T follicular helper cell (primary cell): ENCODE measurements at places on chromosomes 4 and X.

DNA sequence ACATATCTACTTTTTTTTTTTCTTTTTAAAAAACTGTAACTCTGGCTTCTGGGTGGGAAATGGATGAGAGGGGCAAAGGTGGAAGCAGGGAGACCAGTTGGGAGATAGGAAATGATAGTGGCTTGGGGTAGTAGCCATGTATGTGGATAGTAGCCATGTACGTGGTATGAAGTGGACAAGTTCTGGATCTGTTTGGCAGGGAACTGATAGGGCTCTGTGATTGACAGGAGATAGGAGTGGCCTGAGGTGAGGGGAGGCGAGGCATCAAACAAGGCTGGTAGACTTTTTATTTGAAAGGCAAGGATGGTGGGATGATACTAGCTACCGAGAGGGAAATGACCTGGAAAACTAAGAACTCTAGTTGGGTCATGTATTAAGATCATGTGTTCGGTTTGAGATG, 117.8 kb downstream of the AFF1 start:
- no peak for DNase-seq

DNA sequence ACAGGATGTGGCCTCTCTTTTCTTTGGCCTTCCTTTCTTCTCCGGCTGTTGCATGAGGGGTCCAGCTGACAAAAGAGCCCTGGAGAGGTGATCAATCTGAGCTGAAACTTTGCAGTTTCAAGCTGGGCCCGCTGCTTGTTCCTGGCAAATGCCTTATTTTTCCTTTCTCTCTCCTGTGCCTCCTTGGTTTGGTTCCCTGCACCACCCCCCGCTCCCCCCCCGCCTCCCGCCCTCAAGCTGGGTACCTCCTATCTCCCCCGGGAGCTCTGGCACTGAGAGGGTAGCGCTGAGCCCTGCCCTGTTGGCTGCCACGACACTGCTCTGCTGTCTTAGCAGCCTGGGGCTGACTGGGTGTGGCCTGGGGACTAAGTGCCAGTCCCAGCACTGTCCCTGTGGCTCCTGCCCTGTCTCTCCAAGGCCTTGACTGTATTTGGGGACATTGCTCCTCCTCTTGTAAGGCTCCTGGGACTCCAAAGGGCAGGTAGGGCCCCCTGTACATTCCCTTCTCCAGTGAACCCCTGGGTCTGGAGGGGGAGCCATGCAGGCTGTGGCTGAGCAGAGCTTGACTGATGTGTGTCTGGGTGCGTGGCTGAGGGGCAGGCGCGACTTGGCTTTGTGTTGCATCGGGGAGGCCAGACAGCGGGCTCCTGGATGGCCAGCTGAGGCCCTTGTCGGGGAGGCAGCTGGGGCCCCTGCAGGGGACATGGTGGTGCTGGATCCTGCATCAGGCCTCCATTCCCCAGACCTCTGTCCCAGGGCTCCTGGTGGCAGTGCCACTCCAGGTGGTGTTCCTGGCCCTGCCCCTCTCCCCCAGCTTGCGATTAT, 1.1 kb downstream of the PLXNA3 start:
- DNase-seq = no peak

- DNase-seq = no peak
Measured at GRCh38 chr4:176742211-176742610, 50.5 kb downstream of the VEGFC start.

DNA sequence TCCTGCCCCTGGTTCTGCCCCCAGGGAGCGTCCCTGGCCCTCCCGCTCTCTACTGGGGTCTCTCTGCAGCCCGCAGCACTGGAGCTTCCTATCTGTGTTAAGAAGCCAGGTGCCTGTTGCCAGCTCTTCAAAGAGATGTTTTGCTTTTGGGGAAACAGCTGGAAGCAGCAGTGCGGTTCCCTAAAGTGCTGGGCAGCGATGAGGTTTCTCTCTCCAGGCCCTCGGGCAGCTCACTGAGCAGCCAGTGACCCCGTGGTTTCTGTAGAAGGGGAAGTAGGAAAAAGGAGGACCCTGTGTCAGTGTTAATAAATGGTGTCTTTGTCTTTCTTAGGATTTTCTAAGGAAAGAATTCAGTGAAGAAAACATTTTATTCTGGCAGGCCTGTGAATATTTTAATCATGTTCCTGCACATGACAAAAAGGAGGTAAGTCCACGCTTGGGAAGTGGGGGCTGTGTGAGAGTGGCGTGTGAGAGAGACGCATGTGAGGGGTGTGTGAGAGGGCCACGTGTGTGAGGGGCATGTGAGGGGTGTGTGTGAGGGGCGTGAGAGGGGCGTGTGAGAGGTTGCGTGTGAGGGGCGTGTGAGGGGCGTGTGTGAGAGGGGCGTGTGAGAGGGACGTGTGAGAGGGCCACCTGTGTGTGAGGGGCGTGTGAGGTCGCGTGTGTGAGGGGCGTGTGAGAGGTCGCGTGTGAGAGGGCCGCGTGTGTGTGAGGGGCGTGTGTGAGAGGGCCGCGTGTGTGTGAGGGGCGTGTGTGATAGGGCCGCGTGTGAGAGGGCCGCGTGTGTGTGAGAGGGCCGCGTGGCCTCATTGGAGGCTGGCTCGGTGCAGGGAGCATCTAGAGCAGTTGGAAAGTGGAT, 27.1 kb upstream of the HGFAC start:
- DNase-seq = no peak

DNA sequence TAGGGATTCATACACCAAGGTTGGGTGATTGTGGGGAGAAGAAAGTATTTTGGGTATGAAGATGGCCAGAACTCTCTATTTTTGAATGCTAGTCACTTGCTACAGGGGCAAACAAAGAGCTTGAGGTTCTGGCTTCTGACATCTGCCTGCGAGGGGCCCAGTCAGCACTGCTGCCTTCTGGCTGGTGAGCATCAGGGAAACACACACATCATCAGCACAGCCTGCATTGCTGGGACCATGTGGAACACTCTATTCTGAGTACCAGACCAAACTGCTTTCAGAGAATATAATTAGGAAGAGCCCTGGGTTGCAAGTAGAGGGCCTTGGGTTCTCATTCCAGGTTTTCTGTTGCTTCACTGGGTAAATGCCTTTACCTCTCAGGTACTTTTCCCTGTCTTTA, 14.1 kb downstream of the TRPC5 start:
- DNase-seq = no peak
